ENCODE measurements at places on chromosomes 11 and 22.

GRCh38 chr11:22416462-22416861, 78.3 kb downstream of the SLC17A6 start:
- no peak for DNase-seq

DNA sequence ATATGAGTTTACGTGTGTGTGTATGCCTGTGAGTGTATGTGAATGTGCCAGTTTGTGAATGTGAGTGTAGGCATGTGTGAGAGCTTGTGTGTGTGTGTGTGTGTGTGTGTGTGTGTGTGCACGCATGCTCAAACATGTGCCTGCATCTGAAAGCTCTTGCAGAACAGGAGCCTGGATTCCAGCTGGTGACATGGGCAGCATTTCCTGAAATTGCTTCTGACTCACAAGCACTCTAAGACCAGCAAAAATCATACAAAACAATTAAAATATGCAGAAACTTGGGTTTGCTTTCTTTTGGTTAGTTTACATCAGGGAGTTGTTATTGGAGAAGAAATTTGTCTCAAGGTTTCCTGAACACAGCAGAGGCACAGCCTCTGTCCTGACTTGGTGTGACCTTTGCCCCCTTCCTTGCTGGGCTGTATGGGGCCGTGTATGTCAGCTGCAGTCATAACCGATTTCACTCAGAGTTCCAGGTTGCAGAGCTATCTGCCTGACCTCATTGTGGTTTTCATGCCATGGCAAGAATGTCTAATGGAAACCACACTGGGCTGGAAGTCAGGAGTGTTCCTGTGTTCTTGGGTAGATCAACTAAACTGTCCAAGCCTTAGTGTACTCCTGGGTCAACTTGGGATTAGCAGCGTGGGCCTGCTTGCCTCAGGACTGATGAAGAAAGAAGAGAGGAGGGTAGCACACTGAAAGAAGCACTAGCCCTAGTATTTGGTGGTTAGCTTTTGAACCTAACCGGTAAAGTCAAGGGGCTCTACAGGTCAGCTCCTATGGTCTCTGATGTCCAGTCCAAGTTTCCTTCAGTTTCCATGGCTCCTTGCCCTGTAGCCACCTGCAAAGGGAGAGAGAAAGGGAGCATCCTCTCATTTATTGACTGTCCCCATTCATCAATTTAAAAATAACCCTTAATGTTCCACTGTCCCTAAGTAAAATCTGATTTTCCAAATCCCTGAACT, 143.7 kb downstream of the SNX19 start:
- no peak for DNase-seq

GRCh38 chr11:27310707-27311106, 52.3 kb downstream of the CCDC34 start:
- no peak for DNase-seq

- DNase-seq, result no peak
Observed at GRCh38 chr11:130391711-130392110, 36.7 kb downstream of the ADAMTS8 start.

- no peak for DNase-seq
Observed at GRCh38 chr11:76783294-76783895, at the start of gene TSKU. TSS of gene TSKU (plus strand) at chr11:76783356. CDS start at chr11:76795617, 12,261 bp downstream.

- DNase-seq, result no peak
Observed at GRCh38 chr11:102177974-102178631, 67.9 kb downstream of the YAP1 start.

DNA sequence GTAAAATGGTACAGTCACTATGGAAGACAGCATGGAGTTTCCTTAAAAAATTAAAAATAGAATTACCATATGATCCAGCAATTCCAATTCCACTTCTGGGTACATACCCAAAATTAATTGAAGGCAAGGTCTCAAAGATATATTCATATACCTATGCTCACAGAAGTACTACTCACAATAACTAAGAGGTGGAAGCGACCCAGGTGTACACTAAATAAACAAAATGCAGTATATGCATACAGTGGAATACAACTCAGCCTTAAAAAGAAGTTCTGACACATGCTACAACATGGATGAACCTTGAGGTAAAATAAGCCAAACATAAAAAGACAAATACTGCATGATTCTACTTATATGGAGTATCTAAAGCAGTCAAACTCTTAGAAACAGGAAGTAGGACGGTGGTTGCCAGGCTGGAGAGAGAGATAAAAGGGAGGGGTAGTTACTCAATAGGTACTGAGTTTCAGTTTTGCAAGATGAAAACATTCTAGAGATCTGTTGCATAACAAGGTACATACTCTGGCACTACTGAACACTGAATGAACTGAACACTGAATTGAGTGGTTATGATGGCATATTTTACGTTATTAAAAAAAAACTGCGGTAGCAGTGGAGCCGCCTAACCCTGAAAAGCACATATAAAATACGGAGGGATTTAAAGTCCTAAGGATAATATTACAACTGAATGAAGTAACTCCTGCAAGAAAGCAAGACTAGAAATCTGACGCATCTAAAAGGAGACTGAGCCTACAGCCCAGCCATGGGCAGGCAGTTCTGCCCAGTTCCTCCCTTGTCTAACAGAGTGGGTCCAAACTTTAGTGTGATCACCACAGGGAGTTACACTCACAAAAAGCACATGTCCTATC, 12.8 kb downstream of the DGCR2 start:
- peak; percentile 84 for DNase-seq

DNA sequence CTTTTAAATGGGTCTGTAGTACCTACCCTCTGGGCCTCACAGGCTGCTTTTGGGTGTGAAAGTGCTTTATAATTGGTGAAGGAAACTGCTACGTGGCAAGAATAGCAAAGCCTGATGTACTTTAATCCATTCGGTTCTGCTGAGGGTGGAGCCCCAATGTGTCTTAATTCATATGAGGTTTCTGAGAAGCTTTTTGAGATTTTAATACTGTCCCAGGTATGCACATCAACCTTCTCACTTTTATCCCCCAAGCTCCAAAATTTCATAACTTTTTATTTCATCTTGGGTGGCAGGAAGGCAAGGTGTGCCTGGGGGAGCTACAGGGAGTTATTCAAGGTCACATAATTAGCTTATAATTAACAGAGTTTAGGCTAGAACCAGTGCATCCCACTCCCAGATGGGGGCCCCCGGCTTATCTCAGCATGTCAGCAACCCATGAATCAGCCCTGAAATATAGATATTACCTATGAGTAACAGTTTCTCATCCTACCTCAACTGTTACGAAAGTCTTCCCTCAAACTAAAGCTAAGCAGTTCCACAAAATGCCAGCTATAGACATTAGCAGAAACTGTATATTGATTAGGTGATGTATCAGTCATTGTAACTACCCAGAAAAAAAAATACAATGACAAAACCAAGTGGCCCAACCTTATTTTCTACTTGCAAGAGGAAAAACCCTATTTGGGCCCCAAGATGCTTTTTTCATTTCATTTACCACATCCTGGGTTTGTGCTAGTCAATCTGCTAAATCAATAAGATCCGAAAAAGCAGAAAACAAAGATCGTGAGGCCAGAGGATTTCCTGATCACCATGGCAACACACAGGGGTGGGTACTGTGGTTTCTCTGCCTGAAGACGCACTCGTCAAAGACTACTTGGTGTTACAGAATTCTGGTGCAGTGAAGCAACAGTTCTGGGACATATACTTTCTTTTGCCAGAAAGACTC, 26.7 kb downstream of the CD44 start:
- DNase-seq, result peak; percentile 98

- DNase-seq, result peak; percentile 71
Observed at GRCh38 chr22:31969789-31970489, 25.6 kb downstream of the YWHAH start.

- DNase-seq, result peak; percentile 25
Observed at GRCh38 chr11:108654994-108655631, 9.8 kb upstream of the DDX10 start.

GRCh38 chr22:41223535-41223934, 17.2 kb downstream of the CHADL start:
- DNase-seq, result no peak

- DNase-seq, result no peak
Observed at GRCh38 chr11:11718511-11718910, 96.7 kb upstream of the GALNT18 start.

GRCh38 chr11:88352139-88352538, 14.6 kb upstream of the CTSC start:
- no peak for DNase-seq

GRCh38 chr11:94325681-94326080, 21.3 kb downstream of the IZUMO1R start:
- DNase-seq, result peak; percentile 49

GRCh38 chr11:65630215-65630614, 7.7 kb upstream of the SIPA1 start:
- DNase-seq, result no peak

- DNase-seq, result no peak
Observed at GRCh38 chr11:113725913-113726312, 19.8 kb upstream of the TMPRSS5 start.

- DNase-seq, result no peak
Observed at GRCh38 chr11:61164606-61165424, 3.6 kb upstream of the VPS37C start.

- no peak for DNase-seq
Observed at GRCh38 chr11:14821031-14821430, 71.0 kb downstream of the CYP2R1 start.

DNA sequence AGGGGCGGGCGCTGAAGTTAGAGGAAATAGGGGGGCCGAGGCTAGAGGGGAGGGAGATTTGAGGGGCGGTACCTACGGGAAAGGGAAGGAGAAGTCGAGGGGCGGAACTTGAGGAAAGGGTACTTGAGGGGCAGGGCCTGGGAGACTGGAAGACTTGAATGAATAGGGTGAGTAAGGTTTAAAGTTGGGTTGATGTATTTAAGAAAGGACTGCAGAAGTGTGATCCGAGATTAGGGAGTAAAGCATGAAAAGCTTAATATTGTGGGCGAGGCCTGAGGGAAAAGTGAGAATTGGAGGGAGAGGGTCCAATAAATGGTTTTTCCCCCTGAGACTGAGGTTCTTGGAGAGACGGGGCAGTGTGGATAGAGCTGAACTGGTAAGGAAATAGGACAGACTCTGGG, 723 bp downstream of the HSCB start:
- no peak for DNase-seq

DNA sequence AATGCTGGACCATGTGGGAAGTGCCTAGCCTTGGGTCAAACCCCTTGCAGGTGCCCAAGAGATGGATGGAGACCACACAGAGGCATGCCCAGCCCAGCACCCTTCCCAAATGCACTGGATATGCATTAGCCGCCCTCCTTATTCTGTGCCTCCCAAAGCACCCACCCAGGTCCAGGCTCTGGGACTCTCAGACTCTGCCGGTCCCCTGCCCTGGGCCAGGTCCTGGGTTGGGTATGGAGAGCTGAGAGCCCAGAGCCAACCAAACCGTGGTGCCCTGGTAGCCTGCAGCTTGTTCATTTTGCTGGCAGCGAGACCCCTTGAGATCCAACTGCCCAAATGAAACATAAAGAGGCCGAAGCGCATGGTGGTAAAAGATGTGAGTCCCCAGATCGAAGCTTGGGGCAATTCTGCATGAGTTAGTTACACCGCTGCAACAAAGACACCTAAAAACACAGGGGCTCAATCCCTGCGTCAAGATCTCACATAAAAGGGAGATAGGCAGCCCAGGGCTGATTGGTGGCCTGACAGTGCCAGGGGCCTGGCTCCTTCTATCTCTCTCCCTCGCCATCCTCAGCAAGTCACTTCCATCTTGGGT, 61.5 kb downstream of the MYEOV start:
- DNase-seq, result no peak

GRCh38 chr11:120751550-120751949, 240.0 kb downstream of the GRIK4 start:
- DNase-seq, result no peak

- peak; percentile 25 for DNase-seq
Observed at GRCh38 chr11:86176165-86176884, 68.2 kb upstream of the EED start.

- DNase-seq, result no peak
Observed at GRCh38 chr11:95398437-95399112, 167.6 kb upstream of the SESN3 start.

GRCh38 chr22:23251445-23252093, 71.3 kb downstream of the BCR start:
- DNase-seq, result no peak

GRCh38 chr11:1151366-1152315, 6.1 kb upstream of the MUC5AC start:
- DNase-seq, result no peak

- no peak for DNase-seq
Observed at GRCh38 chr11:282630-283360, 4.6 kb downstream of the NLRP6 start.

DNA sequence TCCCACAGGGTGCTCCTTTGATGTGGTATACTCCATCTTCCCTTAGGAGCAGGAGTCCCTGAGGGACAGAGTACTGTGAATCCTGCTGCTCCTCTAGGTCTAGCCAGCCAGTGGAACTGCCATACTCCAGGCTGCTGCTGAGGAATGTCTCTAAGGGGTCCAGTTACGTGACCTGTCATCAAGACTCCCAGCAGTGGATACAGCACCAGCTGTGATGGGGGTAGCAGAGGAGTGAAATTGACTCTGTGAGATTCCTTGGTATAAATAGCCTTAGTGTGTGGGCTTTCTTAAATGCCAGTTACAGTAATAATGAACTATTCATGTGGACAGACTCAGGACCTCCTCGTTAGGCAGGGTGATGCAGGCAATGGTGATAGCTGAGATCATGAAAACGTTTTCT, 140.4 kb upstream of the LUZP2 start:
- DNase-seq, result no peak

- DNase-seq, result no peak
Observed at GRCh38 chr22:41664951-41665350, 23.7 kb downstream of the SNU13 start.

- no peak for DNase-seq
Observed at GRCh38 chr11:128734103-128734831, 40.4 kb downstream of the FLI1 start.

DNA sequence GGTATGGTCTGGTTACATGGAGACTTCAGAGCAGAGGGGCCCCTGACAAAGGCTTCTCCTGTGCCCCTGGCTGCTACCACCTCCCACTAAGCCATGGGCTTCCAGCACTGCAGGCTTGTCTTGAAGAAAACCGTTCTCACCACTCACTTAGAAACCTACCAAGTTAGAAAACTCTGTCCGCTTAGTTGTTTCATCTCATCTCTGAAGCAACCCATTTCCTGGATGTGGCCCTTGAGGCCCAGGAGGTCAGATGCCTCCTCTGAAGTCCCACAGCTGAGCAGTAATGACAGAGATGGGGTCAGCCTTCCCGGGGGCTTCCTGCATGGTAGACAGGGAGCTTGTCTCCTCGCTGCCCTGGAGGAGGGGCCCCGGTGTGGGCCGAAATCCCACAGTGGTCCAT, 12.9 kb downstream of the CSF2RB start:
- DNase-seq, result no peak

GRCh38 chr22:37133304-37134018, 16.3 kb downstream of the IL2RB start:
- no peak for DNase-seq

Data from CD4-positive, alpha-beta T cell treated with Interleukin-4 for 4 hours (primary cell).